Type B pancreatic cell (in vitro differentiated cells): ENCODE measurements at places on chromosomes 12 and 14.
A peak's percentile ranks its signal among the peaks of the same experiment; 100 is the strongest.

DNA sequence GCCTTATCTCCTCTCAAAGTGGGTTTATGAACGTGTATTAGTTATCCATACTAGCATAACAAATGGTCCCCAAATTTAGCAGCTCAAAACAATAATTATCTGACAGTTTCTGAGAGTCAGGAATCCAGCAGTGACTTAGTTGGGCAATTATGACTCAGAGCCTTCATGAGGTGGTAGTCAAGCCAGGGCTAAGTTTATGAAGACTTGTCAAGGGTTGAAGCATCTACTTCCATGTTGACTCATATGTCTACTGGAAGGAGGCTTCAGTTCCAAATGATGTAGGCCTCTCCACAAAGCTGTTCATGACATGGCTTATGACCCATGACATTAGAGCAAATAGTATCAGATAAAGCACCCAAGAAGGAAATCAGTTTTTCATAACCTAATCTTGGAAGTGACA is 73.2 kb downstream of the IPO8 start:
- no peak for DNase-seq

DNA sequence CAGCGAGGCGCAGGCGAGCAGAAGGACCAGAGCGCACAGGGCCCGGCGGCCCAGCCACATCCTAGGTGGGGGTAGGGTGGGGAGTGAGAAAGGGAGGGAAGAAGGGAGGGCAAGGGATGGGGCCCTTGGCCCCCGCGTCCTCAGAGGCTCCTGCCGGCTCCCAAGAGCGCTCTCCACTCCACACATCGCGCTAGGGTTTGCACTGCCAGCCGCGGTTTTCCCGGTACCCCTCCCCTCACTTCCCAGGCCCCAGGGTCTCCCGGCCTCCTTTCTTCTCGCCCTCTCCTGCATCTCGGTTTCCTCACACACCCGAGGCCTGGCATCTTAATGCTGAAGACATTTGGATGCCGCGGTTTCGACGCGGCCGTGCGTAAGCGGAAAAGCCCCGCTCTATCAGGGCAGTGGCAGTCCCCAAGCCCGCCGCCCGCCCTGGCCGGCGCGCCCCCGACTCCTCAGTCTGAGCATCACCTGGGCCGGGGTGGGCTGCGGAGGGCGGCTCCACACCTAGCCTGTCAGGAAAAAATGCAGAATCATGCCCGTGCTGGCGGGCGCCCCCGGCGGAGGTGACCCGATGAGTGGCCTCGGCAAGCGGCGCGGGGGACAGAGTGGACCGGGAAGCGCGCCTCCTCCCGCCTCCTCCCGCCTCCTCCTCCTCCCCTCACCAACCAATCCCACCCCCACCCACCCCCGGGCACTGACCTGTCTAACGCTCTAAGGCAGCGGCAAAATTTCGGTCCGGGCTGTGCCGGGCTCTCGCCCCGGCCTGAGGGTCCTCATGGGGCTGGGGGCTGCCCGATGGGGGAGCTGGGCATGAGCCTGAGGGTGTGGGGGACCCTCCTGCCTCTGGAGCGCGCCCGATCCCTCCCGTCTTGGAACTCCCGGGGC is 686 bp downstream of the B4GALNT1 start:
- DNase-seq: peak; percentile 71

- DNase-seq: no peak
Observed at GRCh38 chr12:44972746-44973421, 78.0 kb downstream of the DBX2 start.

- DNase-seq: no peak
Observed at GRCh38 chr12:113778432-113779132, 187.5 kb downstream of the RBM19 start.

GRCh38 chr12:22310275-22310674 is 24.2 kb downstream of the ST8SIA1 start:
- no peak for DNase-seq

DNA sequence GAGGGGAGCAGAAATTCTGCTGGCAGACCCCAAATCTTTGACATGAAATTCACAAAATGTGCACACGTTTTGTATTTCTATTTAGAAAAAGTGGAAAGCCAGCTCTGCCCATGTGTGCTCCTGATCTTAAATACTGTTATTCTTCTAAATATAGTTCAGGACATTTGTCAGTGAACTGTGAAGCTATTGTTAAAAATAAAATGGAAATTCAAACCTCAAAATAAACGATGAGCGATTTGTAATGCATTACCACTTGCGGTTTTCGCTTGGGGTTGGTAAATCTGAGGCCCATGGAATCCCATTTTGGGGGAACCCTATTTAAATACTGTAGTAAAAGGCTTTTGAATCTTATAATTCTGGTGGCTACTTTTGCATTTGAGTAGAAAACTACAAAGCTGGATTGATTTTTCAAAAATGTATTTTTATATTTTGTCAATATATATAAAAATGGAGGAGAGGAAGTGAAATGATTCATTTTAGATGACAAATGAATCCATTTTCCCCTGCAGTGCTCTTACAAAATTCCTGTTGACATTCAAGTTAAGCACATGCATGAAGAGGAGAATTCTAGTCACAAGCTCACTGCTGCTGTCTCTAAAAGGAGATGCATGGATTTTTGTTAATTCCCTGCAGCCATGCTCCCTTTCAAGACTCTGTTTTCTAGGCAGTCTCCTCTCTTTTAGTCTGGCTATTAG is 47.1 kb downstream of the FLRT2 start:
- no peak for DNase-seq

DNA sequence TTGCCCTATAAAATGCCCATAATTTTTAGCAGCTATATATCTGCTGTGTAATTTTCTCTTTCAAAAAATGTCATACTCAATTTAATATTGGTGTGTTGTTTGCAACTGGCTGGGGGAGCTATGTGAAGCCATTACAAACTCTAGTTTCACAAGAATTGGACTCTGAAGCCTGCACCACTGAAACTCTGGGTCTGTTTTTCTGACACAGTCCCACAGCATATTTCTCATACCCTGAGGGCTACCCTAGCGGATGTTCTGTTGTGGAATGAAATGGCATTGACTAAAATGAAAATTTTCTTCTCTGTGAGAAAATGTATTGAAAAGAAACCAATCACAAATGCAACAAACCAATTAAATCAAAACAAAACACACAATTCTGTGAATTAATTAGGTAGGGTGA is 284.6 kb upstream of the NPAS3 start:
- no peak for DNase-seq

DNA sequence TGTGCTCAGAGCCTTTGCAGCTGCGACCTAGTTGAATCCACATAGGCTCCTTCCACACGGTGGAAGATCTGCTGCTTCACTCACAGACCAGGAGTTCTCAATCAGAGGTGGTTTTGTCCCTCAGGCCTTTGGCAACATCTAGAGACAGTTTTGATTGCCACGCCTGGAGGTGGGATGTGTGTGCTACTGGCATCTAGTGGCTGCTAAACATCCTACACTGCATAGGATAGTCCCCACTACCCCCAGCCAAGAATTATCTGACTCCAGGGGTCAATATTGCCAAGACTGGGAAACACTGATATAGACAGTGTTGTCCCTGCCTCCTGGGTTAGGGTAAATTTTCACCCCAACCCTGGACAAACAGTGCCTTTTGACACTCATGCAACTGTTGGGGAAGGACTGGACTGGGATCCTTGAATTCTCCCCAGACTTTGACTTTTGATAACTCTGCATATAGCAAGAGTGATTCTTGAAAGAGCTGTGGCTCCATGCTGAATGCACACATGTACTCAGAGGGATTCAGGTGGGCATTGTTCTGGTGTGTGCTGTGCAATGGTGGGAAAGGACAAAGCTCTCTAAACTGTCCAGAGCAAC is 39.8 kb downstream of the BAZ2A start:
- no peak for DNase-seq

DNA sequence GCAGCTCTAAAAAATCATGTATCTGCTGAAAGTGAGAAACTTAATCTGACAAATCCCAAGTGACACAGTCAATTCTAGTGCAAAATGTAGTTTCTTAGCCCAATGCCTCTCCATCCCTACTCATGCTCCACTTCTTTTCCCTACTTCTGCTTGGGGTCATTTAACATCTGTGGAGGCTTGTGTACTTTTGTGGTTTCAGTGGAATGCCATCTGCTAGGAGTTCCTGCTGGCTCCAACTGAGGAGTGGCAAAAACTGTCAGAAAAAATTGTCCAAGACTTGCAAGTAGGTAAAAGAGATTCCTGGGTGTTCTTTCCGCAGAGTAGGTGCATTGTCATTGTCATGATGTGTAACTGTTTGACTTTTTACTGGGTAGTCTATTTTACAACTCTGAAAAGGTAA is 12.5 kb upstream of the AVPR1A start:
- no peak for DNase-seq

GRCh38 chr12:25639406-25639805 is 86.3 kb upstream of the LMNTD1 start:
- DNase-seq: no peak

- DNase-seq: no peak
Observed at GRCh38 chr14:91144425-91145145, 30.7 kb downstream of the DGLUCY start.

GRCh38 chr12:58712976-58713375 is 207.3 kb downstream of the LRIG3 start:
- DNase-seq: no peak

DNA sequence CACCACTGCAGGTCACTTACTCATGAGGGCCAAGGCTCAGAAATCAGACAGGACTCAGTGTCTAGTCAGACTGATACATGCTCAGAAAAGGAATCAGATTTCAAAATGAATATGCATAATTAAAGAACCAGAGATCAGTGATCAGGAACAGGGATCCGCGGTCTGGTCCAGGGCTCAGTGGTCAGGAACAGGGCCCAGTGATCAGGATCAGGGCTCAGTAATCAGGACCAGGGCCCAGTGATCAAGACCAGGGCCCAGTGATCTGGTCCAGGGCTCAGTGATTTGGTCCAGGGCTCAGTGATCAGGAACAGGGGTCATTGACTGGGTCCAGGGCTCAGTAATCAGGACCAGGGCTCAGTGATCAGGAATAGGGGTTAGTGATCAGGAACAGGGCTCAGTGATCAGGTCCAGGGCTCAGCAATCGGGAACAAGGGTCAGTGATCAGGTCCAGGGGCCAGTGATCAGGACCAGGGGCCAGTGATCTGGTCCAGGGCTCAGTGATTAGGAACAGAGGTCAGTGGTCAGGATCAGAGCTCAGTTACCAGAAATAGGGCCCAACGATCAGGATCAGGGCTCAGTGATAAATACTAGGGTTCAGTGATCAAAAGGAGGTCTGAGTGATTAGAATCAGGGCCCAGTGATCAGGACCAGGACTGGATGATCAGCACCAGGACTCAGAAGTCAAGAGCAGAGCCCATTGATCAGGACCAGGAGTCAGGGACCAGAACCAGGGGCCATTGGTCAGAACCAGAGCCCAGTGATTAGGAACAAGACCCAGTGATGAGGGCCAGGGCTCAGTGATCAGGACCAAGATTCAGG is 175.3 kb downstream of the TMEM121 start:
- DNase-seq: peak; percentile 39

DNA sequence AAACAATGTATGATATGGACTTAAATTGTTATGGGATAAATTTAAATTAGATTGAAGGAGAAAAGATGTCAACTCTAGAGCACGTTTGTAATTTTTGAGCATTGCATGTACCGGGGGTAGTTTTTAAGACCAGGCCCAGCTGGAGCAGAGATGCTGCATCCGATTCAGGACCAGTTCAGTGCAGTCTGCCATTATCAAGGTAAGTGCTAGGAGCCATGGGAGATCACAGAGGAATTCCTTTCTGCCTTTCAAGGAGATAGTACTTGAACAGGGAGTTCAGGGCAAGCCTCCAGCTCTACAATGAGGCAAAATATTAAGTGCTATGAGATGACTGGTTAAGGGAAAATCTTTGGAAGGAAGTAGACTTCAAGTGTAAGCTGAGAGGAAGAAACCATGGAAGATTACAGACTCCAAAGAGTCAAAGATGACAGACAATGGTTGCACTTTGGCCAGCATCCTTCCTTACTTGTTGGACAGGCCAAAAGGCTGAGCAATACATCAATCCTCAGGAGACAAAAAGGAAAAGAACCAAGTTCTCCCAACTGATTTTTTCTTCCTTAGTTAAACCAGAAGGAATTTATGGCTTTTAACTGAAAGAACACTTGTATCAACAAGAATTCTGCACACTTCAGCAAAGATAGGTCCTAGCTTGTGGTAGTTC is 113.2 kb upstream of the HIF1A start:
- no peak for DNase-seq

- DNase-seq: no peak
Observed at GRCh38 chr12:107282628-107283027, 189.3 kb upstream of the CRY1 start.

DNA sequence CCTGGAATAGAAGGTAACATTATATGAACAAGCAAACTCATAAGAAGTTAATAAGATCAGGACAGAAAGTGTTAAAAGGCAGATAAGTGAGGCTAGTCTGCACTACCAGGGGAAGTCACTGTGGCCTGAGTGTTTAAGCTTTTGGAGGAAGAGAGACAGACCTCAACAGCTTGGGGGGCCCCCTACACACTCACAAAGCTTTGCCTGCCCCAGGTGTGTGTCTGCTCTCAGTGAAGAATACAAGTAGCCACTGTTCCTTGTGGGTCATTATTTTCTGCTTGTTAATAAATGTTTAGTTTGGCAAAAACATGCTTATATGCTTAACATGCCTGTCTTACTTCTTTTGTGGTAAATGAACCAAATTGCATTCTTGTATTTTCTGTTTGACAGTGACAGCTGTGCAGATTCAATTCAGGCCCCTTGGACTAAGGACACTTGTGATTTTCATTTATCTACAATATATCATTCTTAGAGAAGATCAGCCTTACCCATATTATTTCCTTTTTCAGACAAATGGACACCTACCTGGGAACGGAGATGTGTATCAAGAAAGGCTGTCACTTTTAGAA is 50.7 kb upstream of the C12orf71 start:
- DNase-seq: no peak

- DNase-seq: no peak
Observed at GRCh38 chr14:68951035-68951797, 27.9 kb downstream of the ACTN1 start.

- no peak for DNase-seq
Observed at GRCh38 chr14:99574099-99574880, 29.7 kb downstream of the CCDC85C start.

DNA sequence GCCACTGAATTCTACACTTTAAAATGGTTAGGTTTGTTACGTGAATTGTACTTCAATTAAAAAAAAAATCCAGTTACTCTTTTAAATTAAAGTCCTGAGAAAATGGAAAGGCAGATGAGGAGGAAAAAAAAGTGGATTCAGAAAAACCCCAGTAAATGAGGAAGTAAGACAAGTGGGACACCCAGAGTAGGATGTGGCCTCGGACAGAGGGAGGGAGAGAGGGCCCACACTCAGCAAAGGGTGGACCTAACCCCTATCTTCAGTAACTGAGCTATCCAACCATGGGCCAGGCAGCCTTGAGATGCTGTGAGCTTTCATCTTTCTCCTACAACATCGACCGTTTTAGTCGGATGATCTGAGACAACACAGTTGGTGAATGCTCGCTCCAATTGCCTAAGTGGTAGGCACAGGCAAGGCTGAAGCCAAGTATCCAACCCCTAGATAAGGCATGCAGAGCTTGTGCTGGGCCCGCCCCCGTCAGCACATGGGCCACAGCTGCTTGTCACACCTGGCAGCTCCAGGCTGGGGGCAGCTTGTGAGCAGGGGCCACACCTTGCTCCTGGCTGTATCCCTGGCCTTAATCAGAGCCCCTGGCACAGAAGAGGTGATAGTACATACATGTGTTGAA is 142.1 kb downstream of the TTC7B start:
- no peak for DNase-seq

- DNase-seq: no peak
Observed at GRCh38 chr12:79563021-79563740, 127.6 kb downstream of the PAWR start.
